Kidney (tissue), 22 donors: ENCODE measurements at places on chromosomes 3 and 15.
A peak's percentile ranks its signal among the peaks of the same experiment; 100 is the strongest.

GRCh38 chr15:73908030-73908821 lies 18.0 kb upstream of the LOXL1 start:
- DNase-seq, result peak; percentile 85

DNA sequence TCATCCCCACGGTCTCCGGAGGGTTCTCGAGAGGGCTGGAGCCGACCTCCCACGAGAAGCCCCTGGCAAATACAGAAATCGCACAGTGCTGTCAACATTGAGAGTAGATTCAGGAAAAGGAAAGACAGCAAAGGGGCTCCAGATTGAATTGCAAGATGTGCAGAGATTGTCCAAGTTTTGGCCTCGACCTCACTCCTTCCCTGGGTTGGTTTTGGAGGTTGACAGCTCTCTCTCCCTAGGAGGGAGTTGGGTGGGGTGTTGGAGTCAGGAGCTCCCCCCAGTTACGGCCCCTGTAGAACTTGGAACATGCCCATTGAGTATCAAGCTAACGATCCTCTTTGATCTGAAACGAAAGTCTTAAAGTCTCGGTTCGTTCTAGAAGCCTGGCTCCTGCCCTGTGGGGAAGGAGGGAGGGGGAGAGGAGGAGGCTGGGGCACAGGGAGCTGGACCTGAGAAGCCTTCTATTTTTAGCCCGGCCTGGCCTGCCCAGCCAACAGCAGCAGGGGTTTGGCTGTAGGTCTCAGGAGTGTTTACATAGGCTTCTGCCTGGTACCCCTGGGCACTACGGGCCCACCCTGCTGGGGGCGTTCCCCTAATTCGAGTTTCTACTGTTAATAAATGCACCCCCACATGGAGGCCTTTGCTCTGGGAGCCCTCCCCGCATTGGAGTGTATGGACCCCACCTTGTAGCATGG lies 672 bp upstream of the KY start:
- peak; percentile 56 for DNase-seq

GRCh38 chr15:50879016-50879617 lies 29.4 kb upstream of the AP4E1 start:
- DNase-seq, result no peak

GRCh38 chr3:100155590-100155989 lies 41.3 kb upstream of the FILIP1L start:
- DNase-seq, result no peak

DNA sequence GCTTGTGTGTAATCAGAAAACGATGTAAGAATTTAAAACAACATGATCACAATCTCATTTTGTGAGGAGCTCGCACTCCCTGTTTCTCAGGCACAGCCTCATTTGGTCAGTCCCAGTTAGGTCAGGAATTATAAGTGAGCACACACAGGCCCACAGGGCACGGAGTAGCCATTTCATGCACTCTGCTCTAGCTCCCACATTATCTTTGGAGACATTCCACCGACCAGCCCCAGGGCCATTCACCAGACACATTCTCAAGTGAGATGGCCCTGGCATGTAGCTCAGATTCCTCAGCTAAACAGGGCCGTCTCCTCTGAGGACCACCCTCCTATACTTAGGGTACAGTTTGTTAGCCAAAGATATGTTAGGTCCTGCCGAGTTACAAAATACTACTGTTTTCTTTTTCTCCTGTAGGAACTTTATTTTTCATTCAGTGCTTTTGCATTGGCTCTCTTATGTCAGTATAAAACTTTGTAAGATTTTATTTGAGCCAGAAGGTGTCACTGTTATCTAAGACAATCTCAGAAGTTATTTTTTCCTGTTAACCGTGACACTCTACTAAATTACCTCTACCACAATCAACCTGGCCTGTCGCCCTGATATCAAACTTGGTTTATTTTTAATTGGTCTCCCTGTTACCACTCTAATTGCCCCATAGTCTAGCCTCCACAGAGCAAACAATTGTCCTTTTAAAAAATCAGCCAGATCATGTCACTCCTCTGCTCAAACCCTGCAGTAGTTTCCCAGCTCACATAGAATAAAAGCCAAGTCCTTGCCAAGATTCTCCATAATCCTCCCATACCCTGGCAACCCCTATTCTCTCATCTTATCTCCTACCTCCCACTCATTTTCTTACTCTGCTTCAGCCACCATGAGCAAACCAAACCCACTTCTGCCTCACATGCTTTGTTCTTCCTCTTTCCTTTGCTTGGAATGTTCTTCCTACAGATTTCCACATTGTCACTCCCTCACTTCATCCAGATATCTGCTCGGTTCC lies 105.7 kb downstream of the PPP2R3A start:
- no peak for DNase-seq

DNA sequence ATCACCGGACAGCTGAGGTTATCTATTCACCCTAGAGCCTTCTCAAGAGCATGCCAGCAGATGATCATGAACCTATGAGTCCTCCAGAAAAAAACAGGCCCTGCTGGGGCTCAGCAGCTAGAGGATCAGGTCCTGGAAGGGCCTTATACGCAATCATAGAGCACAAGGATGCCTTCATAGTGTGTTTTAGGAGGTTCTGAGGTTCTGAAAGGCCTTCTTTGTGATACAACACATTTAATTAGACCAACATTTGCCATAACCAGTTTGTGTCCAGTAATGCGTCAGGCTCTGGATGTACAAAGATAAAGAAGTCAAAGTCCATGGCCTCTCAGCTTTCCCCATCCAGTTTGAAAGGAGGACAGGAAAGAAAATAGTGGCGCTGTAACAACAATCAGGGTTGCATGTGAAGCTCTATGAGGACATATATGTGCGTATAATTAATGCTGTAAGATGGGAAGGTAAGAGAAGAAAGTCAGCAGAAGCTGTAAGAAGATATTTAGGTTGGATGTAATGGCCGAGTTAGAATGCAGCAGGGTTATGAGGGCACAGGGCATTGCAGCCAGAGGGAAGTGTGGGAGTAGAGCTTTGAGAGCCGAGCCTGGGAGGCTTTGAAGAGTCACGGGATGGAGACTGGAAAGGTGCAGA lies 302.6 kb upstream of the TBL1XR1 start:
- DNase-seq, result peak; percentile 37

DNA sequence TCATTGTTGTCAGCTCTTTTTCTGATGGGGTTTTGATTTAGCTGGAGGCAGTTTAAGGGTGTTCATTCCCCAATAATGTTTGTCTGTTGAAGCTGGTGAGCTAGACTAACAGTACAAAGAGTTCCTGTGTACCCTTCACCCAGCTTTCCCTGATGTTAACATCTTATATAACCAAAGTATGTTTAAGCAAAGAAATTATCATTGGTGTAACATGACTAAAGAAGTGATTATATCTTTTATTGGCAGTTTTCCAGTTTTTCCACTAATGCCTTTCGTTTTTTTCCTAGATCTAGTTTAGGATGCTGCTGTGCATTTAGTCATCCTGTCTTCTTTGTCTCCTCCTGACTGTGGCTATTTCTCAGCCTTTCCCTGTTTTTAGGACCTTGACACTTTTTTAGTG lies 165.6 kb downstream of the LPP start:
- no peak for DNase-seq

GRCh38 chr15:74873756-74874424 lies 725 bp upstream of the SCAMP2 start:
- no peak for DNase-seq

DNA sequence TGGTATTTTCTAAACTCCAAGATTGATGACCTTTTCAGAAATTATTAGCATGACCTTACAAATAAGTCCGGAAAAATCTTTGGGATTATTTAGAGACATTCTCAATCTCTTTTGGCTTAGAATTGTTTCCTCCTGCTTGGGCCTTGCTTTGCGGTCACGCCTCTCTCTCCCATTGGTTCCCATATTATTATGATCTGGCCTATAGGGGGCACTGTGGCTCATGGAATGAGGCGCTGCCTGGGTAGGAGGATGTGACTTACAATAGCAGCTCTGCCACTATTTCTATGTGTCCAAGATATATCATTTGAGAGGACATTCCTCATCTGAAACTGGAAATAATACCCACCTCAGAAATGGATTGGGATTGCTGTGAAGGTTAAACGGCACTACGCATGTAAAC lies 464.9 kb downstream of the MFSD1 start:
- no peak for DNase-seq

- DNase-seq, result no peak
Observed at GRCh38 chr3:117744935-117745334, 1035.4 kb downstream of the TUSC7 start.

DNA sequence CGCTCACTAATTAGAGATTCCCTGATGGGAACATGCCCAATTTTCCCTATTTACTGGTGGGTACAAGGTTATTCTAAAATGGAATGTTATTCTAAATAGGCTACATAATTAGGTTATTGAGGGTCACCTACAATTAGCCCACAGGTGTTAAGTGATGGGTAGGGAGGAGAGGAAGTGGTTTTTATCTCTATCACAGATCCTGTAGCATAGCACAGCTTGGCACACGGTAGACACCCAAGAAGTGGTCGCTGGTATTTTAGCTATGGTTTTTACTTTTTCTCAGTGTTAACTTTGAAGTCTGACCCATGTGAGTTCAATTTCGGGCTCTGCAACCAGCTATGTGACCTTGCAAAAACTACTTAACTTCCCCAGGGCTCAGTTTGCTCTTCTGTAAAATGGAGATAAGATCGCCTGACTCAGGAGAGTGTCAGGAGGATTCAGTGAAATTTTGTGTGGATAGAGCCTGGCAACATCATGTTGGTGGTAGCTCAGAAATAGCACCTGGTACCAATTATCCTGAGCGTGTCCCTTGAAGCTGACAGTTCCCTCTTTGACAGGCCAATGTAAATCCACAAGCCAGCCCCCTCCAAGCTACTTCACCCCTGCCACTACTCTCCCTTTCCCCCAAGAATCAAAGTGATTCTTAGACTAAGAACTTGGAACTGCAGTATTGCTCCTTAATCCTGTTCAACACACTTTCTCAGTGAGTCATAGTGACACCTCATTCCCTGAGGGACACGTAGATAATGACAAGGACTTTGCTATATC lies 8.7 kb upstream of the LMCD1 start:
- DNase-seq, result no peak

DNA sequence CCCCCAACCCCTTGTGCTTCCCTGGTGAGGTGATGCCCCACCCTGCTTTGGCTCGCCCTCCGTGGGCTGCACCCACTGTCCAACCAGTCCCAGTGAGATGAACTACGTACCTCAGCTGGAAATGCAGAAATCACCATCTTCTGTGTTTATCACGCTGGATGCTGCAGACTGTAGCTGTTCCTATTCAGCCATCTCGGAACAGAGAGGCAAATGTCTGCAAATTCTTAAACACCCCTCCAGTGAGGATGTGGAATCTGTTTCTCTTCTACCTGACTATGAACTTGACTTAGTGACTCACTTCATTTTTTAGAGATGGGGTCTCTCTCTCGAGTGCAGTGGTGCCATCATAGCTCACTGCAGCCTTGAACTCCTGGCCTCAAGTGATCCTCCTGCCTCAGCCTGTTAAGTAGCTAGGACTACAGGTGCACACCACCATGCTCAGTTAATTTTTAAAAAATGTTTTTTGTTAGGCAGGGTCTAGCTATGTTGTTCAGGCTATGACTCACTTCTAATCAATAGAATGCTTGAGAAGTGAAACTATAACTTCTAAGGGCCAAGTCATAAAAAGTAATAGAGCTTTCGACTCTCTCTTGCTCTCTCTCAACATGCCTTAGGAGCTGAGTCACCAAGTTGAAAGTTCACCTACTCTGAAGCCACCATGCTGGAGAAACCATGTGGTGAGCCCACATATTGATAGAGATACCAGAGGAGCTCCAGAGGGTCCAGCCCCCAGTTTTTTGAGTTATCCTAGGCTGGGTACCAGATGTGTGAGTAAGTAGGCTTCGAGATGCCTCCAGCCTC lies 11.5 kb upstream of the PARP14 start:
- DNase-seq, result no peak

- DNase-seq, result no peak
Observed at GRCh38 chr15:35256551-35256950, 171.5 kb upstream of the NANOGP8 start.

DNA sequence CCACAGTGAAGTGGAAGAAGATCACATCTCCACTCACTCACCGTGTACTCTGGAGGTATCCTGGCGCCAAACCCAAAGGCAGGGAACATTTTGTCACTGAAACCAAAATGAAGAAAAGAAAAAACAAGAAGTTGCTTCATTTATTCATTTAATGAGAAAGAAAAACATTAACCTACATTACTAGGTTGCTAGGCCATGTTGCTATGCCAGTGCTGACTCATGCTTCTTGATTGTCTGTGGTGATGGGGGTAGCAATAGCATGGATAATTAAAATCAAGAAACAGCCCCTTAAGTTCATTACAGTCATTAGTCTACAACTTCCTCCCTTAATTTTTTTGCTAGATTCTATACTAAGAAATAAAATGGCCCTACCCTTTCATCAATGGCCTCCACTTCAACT lies 52.7 kb upstream of the MRPL3 start:
- DNase-seq, result no peak

DNA sequence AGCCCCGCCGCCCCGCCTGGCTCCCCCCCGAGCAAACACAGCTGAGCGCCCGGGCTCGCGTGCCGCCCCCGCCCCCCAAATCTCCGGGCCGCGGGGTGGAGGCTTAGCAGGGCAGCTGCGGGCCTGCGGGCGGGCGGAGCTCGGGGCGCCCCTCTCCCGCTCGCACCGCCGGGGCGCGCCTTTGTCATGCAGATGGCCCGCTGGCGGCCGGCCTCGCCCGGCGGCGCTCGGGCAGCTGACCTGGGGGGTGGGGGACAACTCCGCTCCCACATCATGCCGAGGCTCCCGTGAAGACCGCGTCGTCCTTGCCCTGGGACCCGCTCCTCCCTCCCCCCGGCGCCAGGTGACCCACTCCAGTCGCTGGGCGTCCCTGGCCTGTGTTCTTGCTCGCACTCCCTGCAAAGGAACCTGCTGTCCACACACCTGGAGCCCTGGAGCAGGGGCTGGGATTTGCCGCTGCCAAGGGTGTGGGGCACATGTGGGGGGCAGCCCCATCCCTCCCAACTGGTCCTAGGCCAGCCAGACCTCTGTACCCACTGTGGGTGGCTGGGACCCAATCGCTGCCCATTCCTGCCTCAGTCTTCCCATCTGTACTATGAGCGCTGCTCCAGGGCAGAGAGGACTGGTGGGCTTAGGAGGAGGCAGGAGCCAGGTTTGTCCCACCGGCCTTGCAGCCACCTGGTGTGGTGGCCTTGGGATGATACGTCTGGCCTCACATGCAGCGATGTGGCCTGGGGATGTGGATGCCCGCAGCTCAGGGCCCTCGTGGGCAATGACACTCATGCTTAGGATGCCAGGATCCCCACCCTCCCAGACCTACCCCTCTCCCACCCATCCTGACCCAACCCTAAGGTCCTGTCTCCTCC lies 33.5 kb downstream of the DNAJB8 start:
- peak; percentile 58 for DNase-seq

DNA sequence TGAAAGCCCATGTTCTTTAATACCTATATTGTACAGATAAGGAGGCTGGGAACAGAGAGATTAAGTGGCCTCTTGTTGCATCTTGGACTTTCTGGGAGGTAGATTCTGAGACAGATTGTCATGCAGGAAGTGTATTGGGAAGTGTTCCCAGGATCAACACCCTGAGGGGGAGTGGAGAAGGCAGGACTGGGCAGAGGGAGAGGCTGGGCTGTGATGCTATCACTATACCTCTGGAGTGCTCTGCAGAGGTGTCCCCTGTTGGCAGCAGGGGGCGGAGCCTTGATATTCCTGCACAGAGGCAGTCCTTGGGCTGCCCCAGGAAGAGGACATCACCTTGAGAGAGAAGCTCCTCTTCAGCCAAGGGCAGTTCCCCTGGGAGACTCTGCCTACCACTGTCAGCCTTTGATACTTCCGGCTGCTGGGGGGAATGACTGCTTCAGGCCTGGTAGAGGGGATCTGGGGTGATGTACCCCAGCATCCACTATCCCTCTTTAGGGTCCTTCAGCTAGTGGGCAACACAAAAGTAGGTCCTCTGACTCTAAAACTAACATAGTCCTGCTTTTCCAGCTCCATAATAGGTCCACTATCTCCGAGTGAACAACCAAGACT lies 97.4 kb upstream of the RNU6-1 start:
- no peak for DNase-seq

GRCh38 chr3:187403768-187404288 lies 35.6 kb downstream of the RTP4 start:
- no peak for DNase-seq
